Astrocyte of the spinal cord (primary cell): ENCODE measurements at places on chromosomes 2 and 18.

DNA sequence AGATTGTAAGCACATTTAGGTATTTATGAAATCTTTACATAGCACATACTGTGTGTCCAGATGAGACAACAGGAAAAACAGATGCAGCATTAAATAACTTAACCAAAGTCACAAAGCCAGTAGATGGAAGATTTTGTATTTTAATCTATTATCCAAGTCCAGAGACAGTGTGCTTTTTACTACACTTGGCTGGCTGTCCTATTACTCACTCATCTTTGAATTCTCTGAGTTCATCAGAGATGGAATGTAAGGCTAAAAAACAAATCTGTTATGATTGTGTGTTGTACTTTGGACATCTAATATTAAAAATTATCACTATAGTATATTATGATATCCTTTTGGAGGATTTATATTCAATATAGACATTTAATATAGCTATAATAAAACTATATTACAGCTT lies 1189.4 kb downstream of the DSC3 start:
- DNase-seq = peak; percentile 14

DNA sequence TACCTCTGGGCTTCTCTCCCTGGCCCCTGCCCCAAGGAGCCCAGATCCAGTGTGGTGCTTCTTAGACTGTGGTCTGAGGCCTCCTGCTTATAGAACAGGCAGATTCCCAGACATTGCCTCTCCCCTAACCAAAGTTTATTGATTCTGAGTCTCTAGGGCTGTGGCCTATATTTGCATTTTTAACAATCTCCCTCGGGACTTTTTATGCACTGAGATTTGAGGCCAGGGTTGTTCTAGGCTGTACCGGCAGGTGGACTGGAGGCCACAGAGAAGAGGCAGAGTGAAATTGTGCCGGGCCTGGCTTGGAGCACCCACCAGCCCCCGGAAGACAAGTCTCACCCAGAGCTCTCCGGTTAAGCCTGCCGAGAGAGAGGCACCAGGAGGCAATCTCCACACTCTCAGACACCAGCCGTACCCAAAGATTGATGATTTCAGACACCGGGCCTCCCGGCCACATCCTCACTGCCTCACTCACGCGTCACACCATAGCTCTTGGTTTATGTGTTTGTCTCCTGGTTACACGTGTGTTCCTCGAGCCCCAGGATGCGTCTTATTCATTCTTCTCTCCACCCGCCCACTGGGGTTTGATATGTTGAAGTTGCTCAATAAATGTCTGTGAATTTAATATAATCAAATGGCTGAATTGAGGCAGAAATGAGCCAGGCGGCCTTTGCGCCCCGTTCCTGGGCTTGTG lies 203.7 kb downstream of the KLHL29 start:
- DNase-seq = peak; percentile 31

DNA sequence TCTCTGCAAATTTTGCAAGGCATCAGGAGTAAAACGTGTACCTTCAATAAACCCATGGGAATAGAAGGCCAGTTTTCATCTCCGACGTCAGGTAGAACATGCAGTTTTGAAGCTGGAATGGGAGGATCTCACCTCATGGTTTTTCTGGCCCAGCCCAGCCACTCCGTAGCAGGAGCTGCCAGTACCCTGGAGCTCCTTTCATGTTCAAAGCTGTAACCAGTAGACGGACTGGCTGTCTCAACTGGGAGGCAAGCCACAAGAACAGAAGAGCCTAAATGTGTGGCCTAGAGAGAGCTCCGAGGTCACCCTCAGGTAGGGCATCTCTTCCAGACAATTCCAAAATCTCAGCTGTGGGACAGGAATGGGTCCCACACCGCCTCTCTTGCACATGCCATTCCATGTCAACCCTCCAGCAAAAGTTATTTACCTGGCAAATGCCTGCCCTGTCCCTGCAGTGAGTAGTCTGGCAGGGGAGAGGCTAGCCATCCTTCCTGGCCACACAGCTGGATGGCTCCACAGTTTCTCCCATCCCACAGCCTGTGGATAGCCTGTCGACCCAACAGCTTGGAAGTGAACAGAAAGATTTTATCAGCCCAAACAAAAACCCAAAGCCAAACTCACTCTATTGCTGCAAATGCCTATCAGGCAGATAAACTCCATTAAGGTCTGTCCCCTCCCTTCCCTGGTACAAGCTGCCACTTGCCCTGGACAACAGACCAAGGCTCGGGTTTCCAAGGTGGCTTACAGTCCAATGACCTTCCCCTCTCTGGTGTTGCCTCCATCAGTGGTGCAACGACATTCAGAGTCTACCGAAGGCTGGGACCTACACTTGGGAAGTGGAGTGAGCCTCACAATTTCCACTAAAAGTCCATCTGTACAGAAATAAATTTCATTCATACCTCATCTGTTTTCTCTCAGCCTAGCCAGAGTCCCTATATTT lies 27.8 kb downstream of the CRACDL start:
- DNase-seq = no peak

- no peak for DNase-seq
Measured at GRCh38 chr2:7438855-7439254, 521.6 kb downstream of the RNF144A start.

- no peak for DNase-seq
Measured at GRCh38 chr2:236577481-236578410, 8.1 kb downstream of the ACKR3 start.

GRCh38 chr2:200765139-200765951 lies 46.4 kb upstream of the BZW1 start:
- DNase-seq = peak; percentile 97

DNA sequence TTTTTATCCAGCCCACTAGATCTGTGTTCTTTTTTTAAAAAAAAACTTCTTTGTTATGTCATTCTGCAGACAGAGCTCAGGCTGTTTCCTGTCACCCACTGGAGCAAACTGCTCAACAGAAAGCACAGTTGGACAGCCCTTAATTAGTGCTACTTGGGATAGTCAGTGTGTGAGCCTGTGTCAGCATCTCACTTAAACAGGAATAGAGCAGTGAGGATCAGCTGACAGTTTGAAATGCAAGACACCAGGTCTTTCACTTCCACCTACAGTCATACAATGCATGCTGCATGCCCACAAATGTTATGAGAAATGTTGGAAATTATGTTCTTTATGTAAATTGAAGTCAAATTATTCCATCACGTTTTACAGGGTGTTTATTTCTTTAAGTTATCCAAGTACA lies 174.9 kb downstream of the NR4A2 start:
- DNase-seq = no peak

- no peak for DNase-seq
Measured at GRCh38 chr18:75218065-75218923, 7.7 kb downstream of the TSHZ1 start.

GRCh38 chr18:74683573-74683972 lies 85.9 kb downstream of the ZNF407 start:
- DNase-seq = no peak

DNA sequence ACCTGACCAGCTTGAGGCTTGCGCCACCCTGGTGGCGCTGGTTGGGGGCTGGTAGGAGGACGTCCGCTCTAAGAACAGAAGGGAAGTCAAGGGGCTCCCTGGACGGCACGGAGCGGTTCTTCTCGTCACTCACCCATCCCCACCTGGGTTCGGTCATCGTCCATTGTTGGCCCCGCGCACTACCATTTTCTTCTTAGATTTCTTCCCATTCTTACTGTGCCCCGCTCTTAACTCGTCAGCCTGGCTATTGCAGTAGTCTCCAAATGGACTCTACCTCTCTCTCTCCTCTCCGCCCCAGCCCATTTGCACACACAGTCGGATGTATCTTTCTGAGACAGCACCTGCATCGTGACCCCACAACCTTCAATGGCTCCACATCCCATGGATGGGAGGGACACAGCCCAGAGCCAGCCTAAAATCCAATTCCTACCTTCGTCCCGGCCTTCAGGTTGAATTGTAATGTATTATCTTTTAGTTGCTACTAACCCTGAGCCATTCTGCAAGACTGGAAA lies 814 bp upstream of the RAB1A start:
- no peak for DNase-seq

DNA sequence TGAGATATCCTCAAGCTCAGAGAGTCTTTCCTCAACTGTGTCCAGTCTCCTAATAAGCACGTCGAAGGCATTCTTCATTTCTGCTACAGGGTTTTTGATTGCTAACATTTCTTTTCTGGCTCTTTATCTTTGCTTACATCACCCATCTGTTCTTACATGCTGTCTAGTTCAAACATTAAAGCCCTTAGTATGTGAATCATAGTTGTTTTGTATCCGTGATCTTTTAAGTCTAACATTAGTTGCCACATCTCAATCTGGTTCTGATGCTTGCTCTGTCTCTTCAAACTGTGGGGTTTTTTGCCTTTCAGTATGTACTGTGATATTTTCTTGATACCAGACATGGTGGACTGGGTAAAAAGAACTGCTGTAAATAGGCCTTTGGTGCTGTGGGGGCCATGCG lies 235.2 kb downstream of the SH3RF3 start:
- no peak for DNase-seq

GRCh38 chr2:60320724-60321123 lies 232.7 kb downstream of the BCL11A start:
- DNase-seq = no peak

GRCh38 chr2:205800773-205801172 lies 118.5 kb downstream of the NRP2 start:
- peak; percentile 75 for DNase-seq

- DNase-seq = no peak
Measured at GRCh38 chr2:33897741-33898140, 298.6 kb upstream of the FAM98A start.

DNA sequence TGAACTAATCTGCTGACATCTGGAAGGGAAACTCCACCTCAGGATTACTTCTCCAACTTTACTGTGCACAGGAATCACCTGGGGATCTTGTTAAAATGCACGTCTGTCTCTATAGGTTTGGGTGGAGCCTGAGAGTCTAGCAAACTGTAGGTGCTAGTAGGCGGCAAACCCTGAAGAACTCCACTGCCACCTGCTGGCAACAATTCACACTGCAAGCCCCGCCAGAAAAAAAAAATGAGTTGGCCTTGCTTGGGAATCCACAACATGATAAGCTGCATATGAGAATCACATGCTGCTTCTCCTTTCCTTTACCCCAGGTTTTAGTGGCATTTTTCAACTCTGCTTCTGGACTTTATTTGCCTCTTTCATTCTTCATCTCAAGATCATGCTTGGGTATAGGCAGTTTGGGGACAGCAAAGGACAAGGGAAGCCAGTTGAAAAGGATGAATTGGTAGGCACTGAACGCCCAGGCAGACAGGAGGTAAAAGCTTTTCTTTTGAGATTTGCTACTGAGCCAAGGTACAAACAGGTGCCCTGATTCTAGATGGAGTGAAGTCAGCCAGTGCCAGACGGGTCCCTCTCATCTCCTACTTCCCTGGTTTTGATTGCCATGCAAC lies 88.8 kb downstream of the VIT start:
- peak; percentile 64 for DNase-seq
